ENCODE measurements at places on chromosomes 16 and 17.

- DNase-seq: peak; percentile 81
Observed at GRCh38 chr17:79991140-79991923, 44.3 kb downstream of the TBC1D16 start.

- DNase-seq: no peak
Observed at GRCh38 chr16:48556243-48556912, 53.6 kb downstream of the N4BP1 start.

DNA sequence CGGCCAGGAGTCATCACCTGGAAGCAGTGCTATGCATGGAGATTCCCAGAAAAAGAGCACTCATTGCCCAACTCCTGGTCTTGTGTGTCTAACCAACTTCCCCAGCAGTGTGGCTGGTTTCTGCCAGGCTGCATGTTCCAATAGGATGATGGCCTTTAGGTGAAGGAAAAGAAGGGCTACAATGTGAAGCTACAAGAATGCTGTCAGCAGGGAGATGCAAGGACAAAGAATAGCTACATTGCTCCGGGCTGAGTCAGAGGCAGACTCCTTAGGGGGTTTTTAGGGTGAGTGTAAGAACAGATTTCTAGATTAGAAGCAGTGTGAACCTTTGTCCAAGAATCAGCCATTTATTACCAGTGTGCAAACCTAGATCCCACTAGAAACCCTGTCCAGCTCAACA is 63.0 kb upstream of the DNAH9 start:
- DNase-seq: no peak

GRCh38 chr16:83095941-83096692 is 469.3 kb downstream of the CDH13 start:
- DNase-seq: peak; percentile 84

DNA sequence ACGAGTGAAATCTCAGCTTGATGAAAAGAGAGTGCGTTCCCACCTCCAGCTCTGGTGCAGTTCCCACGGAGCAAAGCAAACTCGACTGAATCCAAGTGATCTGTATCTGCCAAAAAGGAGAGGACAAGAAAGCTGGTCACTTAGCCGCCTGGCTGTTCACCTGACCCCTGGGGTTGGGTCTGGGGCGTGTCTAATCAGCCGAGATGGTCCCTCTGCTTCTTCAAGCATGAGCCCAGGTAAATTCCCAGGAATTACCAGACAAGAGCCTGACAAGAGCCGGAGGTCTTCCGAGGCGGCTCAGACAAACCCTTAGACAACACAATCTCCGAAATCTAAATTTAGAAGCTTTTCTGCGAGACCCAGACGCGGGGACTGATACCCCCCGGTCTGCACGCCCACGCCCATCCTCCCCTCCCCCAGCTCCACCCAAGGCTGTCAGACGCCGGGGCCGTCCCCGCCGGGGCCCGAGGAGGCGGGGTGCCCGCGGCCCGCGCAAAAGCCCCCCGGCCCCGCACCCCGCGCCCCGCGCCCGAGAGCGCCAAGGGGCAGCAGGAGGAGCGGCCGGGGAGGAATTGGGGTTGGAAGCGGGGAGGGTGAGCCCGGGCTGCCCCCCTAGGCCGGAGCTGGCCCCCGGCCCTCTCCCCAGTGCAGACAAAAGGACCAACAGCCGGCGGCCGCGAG is 674 bp downstream of the ZNF821 start:
- peak; percentile 29 for DNase-seq

DNA sequence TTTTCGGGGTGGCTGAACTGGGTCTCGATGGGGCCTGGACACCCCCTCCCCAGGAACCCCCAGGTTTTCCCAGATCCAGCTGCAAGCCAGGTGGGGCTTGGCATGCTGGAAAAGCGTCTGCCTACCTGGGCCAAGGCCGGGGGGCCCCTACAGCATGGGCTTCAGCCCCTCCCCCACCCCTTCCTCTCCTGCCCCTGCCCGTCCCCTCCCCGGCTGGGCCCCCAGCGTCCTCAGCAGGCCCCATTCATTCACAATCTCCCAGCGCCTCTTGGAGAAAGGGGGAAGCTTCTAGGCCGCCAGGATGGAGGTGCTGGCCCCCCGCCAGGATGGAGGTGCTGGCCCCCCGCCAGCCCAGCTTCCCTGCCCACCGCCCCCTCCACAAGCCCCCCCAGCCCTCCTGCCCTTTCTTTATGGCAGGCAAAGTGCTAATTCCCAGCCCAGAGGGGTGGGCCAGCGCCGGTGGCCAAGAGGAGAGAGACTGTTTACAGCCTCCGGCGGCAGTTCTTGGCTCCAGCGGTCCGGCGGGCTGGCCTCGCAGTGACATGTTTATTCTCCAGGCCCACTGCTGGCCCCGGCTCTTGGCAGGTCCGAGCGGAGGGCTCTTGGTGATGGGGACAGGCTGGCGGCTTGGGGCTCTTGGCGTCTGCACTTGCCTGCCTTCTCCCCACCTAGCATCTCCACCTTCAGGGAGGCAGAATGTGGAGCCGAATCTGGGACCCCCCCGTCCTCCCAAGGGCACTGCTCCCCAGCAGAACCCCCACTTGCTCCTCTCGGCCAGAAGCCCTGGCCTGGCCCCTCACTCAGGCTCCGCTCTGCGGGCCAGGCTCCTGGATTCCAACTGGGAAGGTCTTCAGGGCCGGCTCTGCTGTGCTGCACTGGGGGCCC is 94.4 kb upstream of the CIBAR2 start:
- DNase-seq: no peak

DNA sequence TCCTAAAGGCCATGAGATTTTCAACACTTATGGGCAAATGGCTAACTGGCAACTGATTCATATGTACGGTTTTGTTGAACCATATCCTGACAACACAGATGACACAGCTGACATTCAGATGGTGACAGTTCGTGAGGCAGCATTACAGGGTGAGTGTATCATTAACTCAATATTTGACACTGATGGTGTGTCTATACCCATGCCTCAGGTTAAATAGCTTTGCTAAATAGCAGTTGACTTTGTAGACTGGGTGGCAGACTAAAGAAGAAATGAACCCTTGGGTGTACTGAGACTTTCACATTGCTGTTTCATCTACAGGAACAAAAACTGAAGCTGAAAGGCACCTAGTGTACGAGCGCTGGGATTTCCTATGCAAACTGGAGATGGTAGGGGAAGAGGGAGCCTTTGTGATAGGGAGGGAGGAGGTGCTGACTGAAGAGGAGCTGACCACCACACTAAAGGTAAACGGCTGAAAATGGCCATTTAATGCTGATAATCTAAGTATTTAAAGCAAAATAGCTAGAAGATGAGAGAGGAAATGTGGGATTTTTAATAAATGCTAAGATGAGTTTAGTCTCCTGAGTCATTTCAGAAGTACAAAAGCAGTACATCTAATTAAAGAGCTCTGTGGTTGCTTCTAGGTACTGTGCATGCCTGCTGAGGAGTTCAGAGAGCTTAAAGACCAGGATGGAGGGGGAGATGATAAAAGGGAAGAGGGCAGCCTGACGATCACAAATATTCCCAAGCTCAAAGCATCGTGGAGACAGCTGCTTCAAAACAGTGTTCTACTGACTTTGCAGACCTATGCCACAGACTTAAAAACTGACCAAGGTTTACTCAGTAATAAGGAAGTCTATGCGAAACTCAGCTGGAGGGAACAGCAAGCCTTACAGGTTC is 3.0 kb downstream of the SETD6 start:
- DNase-seq: no peak

Measured in epithelial cell of esophagus (primary cell).